ENCODE measurements at places on chromosomes 16 and 17.

GRCh38 chr17:78804777-78805176, 22.7 kb upstream of the CYTH1 start:
- DNase-seq = no peak

GRCh38 chr16:85017151-85017550, 5.8 kb upstream of the ZDHHC7 start:
- DNase-seq = no peak

DNA sequence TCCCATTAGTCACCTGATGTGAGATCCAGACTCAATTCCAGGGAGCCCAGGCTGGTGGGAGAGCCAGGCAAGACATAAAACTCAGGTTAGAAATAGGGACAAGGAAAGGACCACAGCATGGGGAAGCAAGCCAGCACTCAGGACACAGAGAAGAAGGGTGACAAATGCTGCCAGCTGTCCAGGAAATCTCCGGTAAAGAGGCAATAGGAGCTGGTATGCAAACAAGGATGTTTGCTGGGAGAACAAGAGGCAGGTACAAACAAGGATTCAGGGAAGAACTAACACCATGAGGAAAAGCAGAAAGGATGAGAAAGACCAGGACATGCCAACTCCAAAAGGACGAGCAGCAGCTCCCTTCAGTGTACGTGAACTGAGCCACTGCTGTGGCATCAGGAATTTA, 10.2 kb upstream of the TXNDC11 start:
- no peak for DNase-seq

DNA sequence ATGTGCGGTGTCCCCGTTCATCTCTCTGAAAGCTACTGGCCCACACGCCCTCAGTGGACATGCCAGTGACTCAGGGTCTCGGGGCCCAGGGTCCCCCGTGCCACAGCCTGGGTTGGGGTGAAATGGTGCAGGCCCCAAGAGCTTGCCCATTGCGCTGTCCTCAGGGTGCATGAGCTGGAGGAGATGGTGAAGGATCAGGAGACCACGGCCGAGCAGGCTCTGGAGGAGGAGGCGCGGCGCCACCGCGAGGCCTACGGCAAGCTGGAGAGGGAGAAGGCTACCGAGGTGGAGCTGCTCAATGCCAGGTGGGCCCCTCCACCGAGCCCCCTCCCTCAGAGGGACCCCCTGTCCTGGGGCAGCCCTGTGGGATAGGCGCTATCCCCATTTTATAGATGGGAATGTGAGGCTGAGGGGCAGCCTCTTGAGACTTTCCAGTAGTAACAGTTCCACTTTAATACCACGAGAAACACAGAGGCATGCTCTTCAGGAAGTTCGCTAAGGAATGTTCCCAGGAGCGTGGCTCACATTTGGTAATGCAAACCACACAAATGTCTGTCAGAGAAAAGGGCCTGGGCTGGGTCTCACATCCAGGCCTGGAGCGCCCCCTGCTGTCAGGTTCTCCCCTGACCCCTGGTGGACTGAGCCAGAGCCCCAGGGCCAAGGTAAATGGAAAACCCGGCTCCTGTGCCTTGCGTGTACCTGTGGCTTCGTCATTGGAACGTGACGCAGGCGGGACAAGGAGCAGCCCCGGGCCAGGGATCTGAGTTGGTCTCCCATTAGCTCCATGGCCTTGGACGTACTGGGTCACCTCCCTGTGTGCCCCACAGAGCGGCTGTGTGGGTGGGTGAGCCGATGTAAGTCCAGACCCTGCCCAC, 133.7 kb downstream of the RAB11FIP4 start:
- DNase-seq = peak; percentile 76

DNA sequence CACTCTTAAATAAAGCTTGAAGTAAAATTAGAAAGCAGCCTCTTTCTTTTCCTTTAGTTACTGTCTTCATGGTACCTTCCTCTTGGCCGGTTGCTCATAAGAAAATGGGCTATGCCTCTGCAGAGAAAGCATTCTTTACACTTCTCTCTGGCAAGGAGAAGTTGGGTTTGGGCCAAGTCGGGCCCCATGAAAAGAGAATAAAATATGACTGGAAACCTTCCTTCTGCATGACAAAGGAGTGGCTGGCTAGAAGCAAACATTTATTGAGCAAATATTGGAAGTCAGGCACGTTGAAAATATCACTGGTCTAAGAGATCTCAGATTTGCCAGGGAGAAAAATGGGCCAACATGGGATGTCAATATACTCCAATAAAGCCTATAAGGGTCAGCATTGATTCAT, 126.1 kb downstream of the CA10 start:
- no peak for DNase-seq

- DNase-seq = no peak
Measured at GRCh38 chr16:71671165-71671564, 45.2 kb downstream of the MARVELD3 start.

DNA sequence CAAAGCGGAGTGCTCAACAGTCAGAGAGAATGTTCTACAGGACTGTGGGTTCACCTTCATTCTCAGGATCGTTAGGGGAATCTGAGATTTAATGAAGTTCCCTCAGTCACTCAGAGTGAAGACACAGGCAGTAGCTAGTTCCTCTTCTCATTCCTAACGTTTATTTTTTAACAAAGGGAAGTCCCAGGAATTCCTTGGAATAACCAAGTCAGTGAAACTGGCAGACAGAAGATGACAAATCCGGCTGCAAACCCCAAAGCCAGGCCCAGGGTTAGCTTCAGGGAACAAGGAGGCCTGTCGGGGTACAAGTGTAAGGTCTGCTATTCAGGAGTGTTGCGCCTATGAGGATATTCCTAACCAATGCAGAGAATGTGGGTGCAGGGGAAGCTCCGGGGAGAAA, 42.0 kb downstream of the COTL1 start:
- DNase-seq = no peak

DNA sequence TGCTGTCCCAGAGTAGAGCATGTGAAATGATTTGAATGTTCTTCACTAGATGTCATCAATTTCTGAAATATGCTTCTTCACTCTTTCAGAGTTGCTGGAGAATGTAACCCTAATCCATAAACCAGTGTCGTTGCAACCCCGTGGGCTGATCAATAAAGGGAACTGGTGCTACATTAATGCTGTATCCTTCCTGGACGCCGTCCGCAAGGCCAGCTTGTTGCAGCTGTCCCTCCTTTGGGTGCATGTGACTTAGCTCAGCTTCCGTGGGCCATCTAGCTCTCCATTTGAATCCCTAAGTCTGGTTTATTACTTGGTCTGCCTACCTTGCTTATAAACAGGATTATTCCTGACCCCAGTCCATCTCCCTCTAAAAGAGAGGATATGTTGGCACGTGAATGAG, 58.8 kb downstream of the USP10 start:
- no peak for DNase-seq

- DNase-seq = no peak
Measured at GRCh38 chr17:37691807-37692206, 48.6 kb upstream of the DDX52 start.

GRCh38 chr16:9048302-9048700, 43.1 kb upstream of the HAPSTR1 start:
- DNase-seq = no peak

- DNase-seq = no peak
Measured at GRCh38 chr17:4504188-4504587, 5.5 kb downstream of the SPNS2 start.

DNA sequence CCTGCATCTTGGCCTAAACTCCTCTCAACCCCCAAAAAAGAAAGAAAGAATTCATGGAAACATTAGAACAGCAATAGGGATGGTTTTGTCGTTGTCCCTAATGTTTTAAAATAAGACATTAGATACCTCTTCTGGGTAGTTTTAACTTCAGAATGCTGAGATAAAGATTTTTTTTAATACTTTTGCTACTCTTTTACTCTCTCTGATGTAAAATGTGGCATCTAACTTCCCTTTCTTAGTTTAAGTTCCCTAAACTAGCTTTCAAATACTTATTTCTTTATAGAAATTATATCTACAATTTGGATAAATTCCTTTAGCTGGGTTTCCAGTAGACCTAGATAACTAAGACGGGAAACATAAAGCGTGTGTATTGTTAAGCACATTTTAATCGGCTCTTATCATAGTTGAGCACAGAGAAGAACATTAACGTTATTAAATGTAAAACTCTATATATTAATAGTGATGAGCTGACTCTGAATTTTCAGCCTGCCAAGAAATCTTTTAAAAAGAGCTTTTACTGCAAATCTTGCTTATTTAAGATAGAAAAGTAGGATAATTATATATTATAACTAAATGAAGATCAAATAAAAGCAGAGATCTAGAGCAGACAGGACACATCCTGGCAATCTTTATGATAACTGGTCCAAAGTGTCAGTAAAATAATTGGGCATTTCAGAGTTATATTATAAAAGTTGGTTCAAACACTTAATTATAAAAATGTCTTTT, 183.2 kb downstream of the CYB561 start:
- DNase-seq = no peak

DNA sequence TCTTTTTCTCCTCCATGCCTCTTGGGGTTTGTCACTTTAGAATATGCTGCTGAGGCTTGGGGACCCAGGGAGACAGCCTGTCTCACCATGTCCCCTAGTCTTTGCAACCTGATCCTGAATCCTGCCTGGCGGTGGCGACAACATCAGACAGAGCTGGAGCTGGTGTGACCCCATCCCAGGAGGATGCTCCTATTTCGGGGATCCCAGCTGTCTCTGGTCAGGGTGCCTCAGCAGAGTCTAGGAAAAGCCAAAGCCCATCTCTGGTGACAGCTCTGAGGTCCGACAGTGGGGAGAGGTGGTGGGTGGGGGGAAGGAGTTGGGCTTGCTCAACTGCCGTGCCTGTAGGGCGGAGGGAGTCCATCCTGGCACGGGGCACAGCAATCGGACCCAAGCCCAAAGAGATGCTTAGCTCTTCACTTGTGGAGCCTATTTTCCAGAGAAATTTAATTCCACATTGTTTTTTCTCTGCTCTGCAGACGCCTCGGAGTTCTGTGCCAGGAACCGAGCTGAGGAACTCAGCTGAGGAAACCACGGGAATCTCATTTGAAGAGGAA, 10.3 kb upstream of the TNS4 start:
- DNase-seq = no peak

GRCh38 chr16:64282181-64282580, 839.7 kb downstream of the CDH11 start:
- DNase-seq = no peak

DNA sequence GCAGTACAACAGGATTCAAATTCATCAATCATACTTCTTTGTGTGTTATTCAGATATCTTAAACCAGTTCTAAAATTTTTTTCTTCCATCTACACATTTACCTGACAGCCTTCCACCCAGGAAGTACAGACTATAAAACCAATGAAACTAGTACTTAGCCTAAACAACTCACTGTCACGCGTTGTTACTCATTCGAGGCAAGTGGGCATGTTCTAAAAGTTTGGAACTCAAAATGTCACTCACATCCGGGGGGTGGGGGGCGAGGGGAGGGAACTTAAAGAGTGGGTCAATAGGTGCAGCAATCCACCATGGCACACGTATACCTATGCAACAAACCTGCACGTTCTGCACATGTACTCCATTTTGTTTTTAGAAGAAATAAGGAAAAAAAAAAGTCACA, 90.4 kb upstream of the PLEKHM1 start:
- DNase-seq = no peak

DNA sequence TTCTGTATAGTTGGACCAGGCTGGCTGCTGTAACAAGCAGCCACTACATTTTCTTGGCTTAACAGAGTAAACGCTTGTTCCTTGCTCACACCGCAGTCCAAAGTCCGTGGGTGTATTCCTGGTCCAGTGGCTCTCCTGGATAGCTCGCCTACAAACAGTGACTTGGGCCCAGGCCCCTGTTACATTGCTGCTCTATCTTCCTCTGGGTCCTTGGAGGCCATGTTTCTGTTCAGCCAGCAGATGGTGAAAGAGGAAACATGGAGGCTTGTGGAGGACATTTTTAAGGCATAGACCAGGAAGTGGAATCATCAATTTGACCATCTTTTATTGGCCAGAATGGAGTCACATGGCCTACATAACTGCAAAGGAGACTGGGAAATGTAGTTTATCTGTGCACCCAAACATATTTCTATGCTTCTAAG, 55.1 kb downstream of the ATP2C2 start:
- DNase-seq = no peak

DNA sequence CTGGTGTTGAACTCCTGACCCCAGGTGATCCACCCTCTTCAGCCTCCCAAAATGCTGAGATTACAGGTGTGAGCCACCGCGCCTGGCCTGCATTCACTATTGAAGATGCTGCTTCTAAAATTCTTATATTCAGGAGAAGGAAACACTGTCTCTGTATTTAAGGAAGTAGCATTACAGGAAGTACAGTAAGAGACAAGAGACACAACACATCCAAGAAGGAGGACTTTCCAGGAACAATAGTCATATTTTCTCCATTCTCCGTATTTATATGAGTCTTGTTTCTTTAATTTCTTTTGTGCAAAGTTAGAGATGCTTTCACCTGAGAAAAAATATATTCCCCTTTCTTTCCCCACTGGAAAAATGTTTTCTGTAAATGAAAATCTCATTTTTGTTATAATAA, 18.3 kb upstream of the ABCA3 start:
- no peak for DNase-seq

- no peak for DNase-seq
Measured at GRCh38 chr16:17529982-17530760, 59.4 kb upstream of the XYLT1 start.

DNA sequence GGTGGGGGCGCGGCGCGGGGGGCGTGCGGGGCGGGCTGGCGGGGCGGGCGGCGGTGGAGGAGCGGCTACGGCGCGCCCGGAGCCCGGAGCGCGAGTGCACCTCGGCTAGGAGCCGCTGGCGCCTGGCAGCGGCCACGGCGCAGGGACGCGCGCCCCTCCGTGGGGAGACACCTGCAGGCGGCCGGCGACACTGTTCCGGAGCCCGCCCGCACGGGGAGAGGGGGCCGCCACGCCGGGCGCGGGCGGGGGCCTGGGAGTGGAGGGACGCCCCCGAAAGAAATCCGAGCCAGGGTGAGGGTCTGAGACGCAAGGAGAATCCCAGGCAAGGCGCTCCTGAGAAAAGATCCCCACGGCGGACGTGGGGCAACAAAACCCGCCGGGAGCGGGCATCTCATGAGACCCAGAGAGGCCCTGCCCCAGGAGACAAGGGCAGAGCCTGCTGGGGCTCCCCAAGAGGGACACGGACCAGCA, at the start of gene GSG1L:
Gene GSG1L, minus strand, starts transcription at position 124 of the 471 bp plus-strand sequence. CDS start 290 bp downstream, outside the sequence.
- no peak for DNase-seq

GRCh38 chr17:21286066-21286770, 1.7 kb downstream of the MAP2K3 start:
- no peak for DNase-seq

DNA sequence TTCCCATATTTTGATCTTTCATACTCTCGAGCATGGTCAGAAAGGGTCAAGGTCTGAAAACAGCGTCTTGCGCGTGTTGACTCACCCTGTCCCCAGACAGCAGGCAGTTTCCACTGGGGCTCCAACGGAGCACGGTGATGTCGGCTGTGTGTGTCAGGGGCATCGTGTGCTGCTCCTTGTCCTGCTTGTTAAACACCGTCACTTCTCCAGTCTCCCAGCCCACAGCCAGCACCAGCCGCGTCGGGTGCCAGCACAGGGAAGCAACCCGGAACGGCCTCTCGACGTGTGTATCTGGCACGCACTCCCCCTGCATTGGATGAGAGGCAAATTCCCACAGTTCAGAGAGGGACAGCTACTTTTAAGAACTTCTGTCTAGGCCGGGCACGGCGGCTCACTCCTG, 9.6 kb downstream of the IFT140 start:
- DNase-seq = no peak

GRCh38 chr17:46061435-46061834, 62.4 kb downstream of the STH start:
- no peak for DNase-seq
